ENCODE measurements at places on chromosomes 12 and 14.

DNA sequence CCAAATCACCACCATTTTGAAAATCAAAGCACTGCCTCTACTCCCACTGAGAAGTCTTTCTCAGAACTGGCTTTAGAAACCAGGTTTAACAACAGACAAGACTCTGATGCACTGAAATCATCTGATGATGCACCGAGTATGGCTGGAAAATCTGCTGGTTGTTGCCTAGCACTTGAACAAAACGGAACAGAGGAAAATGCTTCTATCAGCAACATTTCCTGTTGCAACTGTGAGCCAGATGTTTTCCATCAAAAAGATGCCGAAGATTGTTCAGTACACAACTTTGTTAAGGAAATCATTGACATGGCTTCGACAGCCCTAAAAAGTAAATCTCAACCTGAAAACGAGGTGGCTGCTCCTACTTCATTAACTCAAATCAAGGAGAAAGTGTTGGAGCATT, 115.0 kb upstream of the NPAS3 start:
- no peak for DNase-seq

DNA sequence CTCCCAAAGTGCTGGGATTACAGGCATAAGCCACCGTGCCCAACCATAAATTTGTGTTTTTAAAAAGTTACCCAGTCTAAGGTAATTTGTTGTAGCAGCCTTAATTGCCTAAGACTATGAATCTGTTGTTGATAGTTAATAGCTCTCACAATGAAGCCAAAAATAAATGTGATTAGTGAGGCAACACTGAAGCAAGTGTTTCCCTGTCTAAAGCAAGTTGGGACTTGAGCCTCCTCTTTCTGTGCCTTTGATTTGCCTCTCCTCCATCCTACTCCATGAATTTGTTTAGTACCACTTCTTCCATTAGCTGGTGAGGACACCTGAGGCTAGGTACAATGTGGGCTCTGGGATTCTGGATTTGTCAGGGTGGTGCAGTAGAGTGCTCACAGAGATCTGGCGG, 36.8 kb downstream of the DAAM1 start:
- DNase-seq: no peak

DNA sequence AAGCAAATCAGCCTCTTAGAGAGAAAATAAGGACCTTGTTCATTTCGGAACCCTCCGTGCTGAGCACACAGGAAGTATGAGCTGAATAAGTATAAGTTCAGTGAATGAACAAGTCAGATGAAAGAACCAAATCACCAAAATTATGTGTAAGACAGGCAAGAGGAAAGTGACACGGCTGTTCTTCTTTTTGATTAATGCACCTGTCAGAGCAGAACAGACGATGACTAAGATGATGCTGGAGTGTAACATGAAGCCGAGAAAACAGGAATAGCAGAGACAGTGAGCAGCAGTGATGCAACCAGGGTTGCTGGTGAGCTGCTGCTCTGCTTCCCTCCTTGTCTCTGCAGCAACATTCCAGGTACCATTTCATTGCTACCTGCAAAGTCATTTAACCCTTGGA, 861.1 kb downstream of the GALC start:
- no peak for DNase-seq

DNA sequence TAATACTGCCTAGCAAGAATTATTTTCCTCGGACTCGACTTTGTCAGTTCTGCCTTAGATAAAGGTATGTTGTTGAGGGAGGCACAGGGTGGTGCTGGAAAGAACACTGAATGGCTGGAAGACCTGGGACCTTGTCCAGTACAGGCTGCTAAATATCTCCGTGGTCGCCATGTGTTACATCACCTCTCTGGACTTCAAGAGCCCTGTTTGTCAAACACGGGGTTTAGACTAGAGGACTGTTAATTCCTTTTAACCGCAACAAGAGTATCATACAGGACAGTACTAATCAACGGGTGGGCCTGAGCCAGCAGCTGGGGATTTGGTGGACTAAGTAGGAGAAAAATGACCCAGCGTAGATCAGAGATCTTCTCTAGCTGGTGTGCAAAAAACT, 476.3 kb downstream of the LRIG3 start:
- no peak for DNase-seq

GRCh38 chr12:97716356-97716755, 253.8 kb downstream of the RMST start:
- DNase-seq: no peak

DNA sequence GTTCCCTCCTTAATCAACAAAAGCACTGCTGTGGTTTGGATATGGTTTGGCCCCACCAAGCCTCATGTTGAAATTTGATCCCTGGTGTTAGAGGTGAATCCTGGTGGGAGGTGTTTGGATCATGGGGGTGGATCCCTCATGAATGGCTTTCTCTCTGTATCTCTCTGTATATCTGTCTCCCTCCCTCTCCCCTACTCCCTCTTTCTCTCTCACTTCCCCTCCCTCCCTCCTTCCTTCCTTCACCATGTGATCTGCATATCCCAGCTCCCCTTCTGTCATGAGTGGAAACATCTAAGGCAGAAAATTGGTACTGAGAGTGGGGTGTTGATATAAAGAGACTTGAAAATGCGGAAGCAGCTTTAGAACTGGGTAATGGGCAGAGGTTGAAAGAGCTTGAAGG, 5.2 kb downstream of the GSKIP start:
- DNase-seq: no peak

DNA sequence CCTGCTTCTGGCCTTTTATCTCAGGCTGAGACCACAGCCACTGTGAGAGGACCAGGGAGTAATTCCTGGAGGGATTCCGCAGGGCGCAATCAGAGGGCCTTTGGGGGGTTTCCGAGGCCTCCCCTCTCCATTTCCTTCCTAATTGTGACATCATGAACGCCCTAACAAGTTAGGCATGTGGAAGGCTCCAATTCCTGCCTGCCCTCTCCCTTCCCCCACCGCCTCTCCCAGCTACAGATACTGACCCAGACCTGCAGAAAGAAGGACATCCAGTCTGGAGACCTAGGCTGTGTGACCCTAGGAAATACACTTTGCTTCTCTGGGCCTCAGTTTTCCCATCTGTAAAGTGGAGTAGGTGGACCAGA, 637.9 kb downstream of the MED13L start:
- no peak for DNase-seq

DNA sequence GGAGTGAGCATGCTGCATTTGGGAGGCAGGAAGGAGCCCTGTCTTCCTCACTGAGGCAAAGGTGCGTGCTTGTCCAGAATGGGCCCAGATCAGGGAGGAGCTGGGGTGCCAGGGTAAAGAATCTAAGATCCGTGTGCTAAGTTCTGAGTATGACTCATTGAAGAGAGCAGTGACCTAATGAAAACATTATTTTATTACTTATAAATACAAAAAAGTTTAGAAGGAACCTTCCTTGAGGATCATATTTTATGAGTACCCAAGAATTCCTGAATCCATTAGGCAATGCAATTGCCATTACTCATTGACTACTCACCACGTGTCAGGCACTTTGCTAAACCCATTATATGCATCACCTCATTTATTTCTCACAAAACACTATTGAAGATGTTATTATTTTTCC, 264.7 kb downstream of the EGLN3 start:
- no peak for DNase-seq

GRCh38 chr12:76621582-76622024, 62.0 kb upstream of the OSBPL8 start:
- peak; percentile 53 for DNase-seq

- no peak for DNase-seq
These were observed 161.4 kb upstream of the ABCD2 start for GRCh38 chr12:39780913-39781446.

DNA sequence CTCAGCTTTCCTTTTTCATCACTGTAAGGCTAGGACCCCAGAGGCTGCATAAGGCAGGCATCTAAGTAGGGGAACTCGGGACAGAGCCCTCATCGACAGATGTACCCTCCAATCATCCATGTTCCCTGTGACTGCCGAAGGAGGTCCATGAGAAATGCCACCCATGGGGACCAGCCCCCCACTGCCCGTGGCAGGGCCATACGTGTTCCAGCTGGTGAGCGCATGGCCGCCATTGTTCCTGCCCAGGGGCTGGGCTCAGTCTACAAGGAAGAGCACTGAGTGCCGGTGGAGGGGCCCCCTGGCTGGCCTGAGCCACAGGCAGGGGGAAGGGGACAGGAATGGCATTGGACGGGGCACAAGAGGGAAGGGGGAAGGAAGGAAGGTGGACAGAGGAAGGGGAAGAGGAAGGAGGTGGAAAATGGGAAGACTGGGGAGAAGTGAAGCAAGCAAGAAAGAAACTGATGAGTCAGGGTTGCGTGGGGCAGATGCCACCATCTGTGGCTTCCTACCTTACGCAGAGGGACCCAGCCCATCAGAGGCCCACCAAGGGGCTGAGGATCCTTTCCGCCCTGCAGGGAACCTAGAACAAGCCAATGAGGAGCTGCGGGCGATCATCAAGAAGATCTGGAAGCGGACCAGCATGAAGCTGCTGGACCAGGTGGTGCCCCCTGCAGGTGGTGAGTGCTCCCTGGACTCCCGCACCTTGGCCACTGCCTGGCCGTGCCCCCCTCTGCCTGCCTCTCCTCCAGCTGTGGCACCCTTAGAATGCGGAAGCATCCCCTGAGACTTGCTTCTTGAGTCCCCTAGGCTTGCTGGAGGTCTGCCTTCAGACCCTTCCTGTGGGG, 120.6 kb upstream of the FKBP4 start:
- DNase-seq: no peak

DNA sequence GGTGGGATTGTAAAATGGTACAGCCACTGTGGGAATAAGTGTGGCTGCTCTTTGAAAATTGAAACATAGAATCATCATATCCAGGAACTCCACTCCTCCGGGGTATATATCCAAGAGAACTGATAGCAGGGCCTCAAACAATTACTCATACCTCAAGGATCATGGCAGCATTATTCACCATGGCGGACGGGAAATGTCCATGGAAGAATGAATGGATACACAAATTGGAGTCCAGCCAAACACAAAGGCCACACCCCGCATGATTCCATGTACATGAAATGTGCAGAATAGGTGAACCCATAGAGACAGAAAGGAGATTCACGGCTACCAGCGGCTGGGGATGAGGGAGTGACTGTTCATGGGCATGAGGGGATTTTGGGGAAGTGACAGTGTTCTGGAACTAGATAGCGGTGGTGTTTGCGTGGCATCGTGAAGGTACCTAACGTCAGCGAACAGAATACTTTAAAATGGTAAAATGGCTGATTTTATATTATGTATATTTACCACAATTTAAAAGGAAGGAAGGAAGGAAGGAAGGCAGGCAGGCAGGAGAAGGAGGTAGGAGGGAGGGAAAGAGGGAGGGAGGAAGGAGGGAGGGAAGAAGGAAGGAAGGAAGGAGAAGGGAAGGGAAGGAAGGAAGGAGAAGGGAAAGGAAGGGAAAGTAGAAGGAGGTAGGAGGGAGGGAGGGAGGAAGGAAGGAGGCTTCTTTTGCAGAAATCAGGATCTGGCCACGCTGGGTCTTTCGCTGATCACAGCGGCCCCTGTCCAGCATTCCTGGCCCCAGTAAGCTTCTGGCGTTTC, 14.1 kb upstream of the NCOR2 start:
- no peak for DNase-seq

DNA sequence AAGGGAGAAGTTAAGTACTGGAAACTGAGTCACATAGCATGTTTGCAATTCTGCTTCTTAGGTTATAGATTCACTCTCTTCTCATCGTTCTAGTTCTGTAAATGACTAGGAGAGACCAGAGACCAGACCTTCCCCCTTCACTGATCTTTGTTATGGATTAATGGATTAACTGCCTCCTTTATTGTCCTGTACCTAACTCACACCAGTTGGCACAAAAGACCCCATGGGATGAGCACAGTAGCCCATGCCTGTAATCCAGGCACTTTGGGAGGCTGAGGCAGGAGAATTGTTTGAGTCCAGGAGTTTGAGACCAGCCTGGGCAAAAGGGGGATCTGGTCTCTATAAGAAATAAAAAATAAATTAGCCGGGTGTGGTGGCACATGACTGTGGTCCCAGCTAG, 20.8 kb downstream of the BCAT1 start:
- no peak for DNase-seq

GRCh38 chr12:3155702-3156370, 78.7 kb downstream of the TSPAN9 start:
- DNase-seq: no peak

DNA sequence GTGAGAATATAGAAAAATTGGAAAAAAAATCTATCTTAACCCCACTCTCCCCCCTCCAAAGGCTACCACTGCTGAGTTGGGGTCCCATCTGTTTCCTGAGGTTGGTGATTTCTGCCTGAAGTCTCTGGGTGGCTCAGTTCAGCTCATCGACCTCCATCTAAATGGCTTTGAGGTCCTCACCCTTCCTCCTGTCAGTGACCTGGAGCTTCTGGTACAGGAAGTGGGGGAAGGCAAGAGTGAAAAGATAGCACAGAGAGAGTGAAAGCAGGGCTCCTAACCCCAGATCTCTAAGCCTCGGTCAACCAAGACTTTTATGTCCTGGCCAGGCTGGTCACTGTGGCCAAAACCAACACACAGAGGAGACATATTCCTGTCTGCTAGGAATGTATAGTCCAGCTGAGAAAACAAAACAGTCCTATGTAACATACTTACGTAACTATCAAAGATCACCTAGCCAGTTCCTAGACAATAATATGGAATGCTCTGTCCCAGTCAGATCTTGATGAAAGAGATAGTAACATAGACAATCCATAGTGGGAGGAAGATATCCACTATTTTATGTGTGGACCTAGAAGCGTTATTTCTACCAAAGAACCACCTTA, 12.3 kb upstream of the KRT73 start:
- DNase-seq: no peak

GRCh38 chr12:94147387-94147990, 888 bp upstream of the PLXNC1 start:
- DNase-seq: no peak

DNA sequence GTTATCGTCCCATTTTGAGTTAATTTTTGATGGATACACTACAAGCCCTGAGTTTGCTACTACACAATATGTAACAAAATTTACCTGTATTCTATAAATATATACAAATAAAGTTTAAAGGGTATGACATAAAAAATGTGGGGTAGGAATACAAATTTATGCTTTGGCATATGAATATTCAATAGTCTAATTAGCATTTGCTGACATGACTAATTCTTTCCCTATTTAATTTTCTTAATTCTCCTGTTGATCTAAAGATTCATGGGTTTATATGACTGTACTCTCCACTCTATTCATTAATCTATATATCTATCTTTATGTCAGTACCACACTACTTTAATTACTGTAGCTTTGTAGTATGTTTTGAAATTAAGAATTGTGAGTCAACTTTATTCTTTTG, 1840.7 kb upstream of the FLRT2 start:
- no peak for DNase-seq

GRCh38 chr12:109228664-109229063, 80.4 kb downstream of the FOXN4 start:
- no peak for DNase-seq

DNA sequence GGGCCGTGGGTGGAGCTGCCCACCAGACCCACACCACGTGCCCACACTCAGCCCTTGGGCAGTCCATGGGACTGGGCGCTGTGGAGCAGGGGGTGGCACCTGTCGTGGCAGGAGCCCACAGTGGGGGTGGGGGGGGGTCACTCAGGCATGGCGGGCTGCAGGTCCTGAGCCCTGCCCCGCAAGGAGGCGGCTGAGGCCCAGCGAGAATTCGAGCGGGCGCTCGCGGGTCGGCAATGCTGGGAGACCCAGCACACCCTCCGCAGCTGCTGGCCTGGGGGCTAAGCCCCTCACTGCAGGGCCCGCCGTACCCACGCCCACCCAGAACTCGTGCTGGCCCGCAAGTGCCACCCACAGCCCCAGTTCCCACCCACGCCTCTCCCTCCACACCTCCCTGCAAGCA, 132.6 kb upstream of the GARIN2 start:
- no peak for DNase-seq
